ENCODE measurements at places on chromosomes 4 and X.

DNA sequence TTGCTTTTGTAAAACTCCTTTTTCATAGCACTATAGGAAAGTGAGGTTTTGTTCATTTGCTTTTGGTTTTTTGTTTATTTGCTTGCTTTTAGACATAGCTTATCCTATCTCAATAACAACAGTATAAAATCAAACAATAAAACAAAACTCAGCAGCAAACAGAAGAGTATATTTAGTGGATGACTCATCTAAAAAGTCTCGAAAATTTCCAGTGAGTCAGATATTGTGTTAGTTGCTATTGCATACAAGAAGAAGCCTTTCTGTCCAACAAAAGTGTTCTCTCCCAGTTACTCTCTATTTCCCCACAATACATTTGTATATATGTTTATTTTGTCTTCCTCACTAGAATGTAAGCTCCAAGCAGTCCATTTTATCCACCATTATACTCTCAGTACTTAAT lies 36.0 kb upstream of the NPNT start:
- DNase-seq, result no peak
- no peak overlapping the region for H3K27ac ChIP-seq
- no peaks in the 10 kb centered on the region for H3K4me1 ChIP-seq
- H3K36me3 ChIP-seq, result no peaks in the 10 kb centered on the region
- no peak overlapping the region for H3K4me3 ChIP-seq

DNA sequence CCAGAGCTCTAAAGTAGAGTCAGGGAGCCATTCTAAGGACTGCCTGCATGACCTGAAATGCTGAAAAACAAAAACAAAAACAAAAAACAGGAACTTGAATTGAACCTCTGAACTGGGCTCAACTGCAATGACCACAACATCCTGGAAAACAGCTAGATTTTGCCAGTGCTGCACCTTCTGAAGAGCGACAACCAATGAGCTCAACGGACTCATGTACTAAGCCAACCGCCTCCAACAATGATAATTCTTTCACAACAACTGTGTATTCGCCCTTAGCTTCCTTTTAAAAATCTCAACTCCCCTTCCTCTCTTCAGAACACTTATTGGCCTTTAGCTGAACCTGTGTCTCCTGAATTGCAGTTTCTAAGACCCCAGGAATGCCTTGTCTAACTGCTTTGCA lies 69.8 kb downstream of the HAUS3 start:
- peak overlapping the region; percentile 86 for H3K27ac ChIP-seq
- peak; percentile 58 for DNase-seq
- H3K4me1 ChIP-seq, result peaks cover 80% of the 10 kb centered on the region
- H3K4me3 ChIP-seq, result peak overlapping the region; percentile 61

DNA sequence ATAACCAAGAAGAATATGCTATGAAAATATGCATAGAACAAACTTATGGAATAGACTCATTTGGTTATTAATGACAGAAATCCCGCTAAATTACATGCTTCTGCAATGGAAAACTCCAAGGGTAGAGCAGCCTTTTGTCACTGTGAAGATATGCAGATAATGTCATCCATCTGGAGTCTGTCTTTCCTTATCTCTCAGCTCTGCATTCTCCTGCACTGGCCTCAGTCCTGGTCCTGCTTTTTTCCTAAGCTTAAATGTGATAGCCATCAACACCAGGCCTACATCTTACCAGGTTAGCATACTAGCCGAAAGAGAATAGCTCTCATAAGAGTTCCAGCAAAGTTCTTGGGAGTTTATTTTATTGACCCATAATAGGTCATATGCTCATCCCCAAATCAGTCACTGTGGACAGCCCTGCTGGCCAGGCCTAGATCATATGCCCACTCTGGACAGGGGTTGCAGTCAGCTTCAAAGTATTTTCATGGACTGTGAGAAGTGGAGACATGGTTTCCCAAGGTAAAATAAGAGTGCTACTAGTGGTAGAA lies 86.5 kb upstream of the LEF1 start:
- no peak for DNase-seq
- H3K4me1 ChIP-seq, result no peaks in the 10 kb centered on the region
- H3K36me3 ChIP-seq, result peaks cover 3% of the 10 kb centered on the region
- H3K27me3 ChIP-seq, result no peaks in the 10 kb centered on the region

GRCh38 chr4:112916868-112917267 lies 132.6 kb upstream of the ANK2 start:
- H3K4me3 ChIP-seq, result no peak overlapping the region
- H3K36me3 ChIP-seq, result no peaks in the 10 kb centered on the region
- H3K27ac ChIP-seq, result no peak overlapping the region
- H3K27me3 ChIP-seq, result no peaks in the 10 kb centered on the region
- no peak for DNase-seq

GRCh38 chr4:39976141-39976944 lies 1.4 kb downstream of the PDS5A start:
- H3K36me3 ChIP-seq, result peaks cover 28% of the 10 kb centered on the region
- peaks cover 33% of the 10 kb centered on the region for H3K4me1 ChIP-seq
- peak overlapping the region; percentile 84 for H3K27ac ChIP-seq
- DNase-seq, result peak; percentile 58
- peak overlapping the region; percentile 95 for H3K4me3 ChIP-seq

DNA sequence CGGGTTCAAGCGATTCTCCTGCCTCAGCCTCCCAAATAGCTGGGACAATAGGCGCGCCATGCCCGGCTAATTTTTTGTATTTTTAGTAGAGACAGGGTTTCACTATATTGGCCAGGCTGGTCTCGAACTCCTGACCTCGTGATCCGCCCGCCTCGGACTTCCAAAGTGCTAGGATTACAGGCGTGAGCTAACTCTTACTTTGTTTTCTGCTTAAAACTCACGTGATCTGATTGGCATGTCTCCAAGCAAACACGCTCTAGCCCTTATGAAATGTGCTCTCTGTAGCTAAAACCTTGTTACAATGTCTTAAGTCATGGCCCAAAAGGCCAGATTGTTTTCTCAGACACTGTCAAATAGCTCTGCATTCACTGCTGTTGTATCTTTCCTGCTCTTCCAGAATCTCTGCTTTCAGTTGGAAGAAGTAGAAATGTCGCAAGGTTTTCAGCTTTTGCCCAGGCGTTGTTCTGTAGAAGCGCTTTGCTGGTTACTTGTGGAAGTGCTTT lies 39.7 kb upstream of the OGT start:
- H3K4me1 ChIP-seq, result peaks cover 14% of the 10 kb centered on the region
- H3K27ac ChIP-seq, result no peak overlapping the region
- H3K36me3 ChIP-seq, result peaks cover 4% of the 10 kb centered on the region
- H3K27me3 ChIP-seq, result no peaks in the 10 kb centered on the region
- DNase-seq, result no peak

DNA sequence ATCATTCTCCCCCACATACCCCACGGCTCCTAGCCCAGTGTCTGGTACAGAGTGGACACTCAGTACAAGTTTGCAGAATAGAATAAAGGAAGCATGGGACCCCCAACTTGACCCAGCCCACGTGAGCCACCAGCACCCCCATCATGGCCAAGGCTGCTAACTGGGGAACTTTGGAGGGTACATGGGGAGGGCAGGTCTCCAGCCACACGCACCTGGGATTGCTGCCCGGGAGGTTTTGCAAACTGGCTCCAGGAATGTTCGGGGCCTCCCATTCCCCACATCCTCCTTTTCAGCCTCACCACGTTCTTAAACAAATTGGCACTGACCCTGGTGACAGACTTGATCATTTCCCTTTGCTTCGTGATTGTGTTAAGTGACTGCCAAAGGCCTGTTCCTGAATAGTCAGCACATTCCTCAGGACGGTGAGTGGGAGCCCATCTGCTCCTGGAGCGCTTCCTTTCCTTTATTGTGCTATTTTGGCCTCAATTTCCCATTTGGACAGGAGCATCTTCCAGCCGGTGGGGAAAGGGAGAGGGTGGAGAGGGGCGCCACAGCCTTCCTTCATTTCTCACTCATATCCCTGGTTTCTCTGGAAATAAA lies 18.7 kb upstream of the XPNPEP2 start:
- H3K4me3 ChIP-seq, result no peak overlapping the region
- no peaks in the 10 kb centered on the region for H3K36me3 ChIP-seq
- H3K27ac ChIP-seq, result no peak overlapping the region
- peaks cover 25% of the 10 kb centered on the region for H3K4me1 ChIP-seq
- DNase-seq, result no peak
- peaks cover 3% of the 10 kb centered on the region for H3K27me3 ChIP-seq

DNA sequence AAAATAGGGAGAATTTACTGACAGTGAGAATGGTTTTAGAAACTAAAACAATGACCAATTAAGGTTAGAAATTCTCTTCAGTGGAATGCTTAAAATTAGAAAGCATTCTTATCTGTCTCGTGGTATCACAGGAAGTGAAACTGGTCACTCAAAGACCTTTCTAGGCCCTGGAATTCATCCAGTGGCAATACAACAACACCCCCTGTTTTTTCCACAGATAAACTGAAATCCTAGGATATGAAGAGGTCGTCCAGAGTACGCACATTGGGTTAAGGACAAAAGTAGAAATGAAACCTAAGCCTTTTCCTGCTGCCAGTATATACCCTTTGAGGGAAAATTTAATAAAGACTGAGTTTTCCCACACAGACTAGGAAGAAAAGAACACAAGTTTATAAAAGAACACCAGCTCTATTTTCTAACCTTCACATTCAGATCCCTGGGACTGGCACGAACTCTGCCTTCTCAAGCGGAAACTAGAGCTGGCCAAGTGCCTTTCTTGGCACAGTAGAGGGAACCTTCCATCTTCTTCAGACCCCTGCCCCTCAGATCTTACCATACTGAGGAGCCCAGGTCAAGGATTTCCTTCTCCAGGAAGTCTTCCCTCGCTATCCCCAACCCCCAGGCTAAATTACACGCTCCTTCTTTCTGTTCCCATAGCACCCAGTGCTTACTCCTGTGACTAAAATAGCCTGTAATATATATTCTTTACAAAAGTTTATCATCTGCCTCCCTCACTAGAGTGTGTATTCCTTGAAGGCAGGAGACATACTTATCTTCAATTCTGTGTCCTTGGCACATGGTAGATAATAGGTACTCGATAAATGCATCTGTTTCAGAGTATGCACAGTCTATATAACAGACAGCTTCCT lies 16.9 kb downstream of the LHFPL1 start:
- H3K36me3 ChIP-seq, result no peaks in the 10 kb centered on the region
- no peak for DNase-seq
- no peak overlapping the region for H3K4me3 ChIP-seq
- no peaks in the 10 kb centered on the region for H3K4me1 ChIP-seq
- no peaks in the 10 kb centered on the region for H3K27me3 ChIP-seq

- H3K27ac ChIP-seq, result no peak overlapping the region
- no peak overlapping the region for H3K4me3 ChIP-seq
- H3K36me3 ChIP-seq, result no peaks in the 10 kb centered on the region
These were observed 279.2 kb downstream of the NR3C2 start for GRCh38 chr4:148162991-148163390.

GRCh38 chr4:40856840-40857362 lies 107.1 kb downstream of the NSUN7 start:
- peak overlapping the region; percentile 76 for H3K4me3 ChIP-seq
- H3K27ac ChIP-seq, result no peak overlapping the region
- H3K4me1 ChIP-seq, result peaks cover 15% of the 10 kb centered on the region
- peak; percentile 57 for DNase-seq
- H3K36me3 ChIP-seq, result no peaks in the 10 kb centered on the region

- DNase-seq, result no peak
- no peak overlapping the region for H3K4me3 ChIP-seq
- no peaks in the 10 kb centered on the region for H3K4me1 ChIP-seq
- no peak overlapping the region for H3K27ac ChIP-seq
- peaks cover 14% of the 10 kb centered on the region for H3K36me3 ChIP-seq
- H3K27me3 ChIP-seq, result no peaks in the 10 kb centered on the region
These were observed 146.7 kb upstream of the ZXDB start for GRCh38 chrX:57445076-57445475.

DNA sequence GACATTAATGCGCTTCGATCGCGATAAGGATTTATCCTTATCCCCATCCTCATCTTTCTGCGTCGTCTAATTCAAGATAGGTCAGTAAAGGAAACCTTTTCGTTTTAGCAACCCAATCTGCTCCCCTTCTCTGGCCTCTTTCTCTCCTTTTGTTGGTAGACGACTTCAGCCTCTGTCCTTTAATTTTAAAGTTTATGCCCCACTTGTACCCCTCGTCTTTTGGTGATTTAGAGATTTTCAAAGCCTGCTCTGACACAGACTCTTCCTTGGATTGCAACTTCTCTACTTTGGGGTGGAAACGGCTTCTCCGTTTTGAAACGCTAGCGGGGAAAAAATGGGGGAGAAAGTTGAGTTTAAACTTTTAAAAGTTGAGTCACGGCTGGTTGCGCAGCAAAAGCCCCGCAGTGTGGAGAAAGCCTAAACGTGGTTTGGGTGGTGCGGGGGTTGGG lies 528 bp upstream of the FGF2 start:
- H3K36me3 ChIP-seq, result no peaks in the 10 kb centered on the region
- no peak for DNase-seq
- H3K27ac ChIP-seq, result peak overlapping the region; percentile 54
- H3K27me3 ChIP-seq, result peaks cover 40% of the 10 kb centered on the region
- peak overlapping the region; percentile 72 for H3K4me3 ChIP-seq

DNA sequence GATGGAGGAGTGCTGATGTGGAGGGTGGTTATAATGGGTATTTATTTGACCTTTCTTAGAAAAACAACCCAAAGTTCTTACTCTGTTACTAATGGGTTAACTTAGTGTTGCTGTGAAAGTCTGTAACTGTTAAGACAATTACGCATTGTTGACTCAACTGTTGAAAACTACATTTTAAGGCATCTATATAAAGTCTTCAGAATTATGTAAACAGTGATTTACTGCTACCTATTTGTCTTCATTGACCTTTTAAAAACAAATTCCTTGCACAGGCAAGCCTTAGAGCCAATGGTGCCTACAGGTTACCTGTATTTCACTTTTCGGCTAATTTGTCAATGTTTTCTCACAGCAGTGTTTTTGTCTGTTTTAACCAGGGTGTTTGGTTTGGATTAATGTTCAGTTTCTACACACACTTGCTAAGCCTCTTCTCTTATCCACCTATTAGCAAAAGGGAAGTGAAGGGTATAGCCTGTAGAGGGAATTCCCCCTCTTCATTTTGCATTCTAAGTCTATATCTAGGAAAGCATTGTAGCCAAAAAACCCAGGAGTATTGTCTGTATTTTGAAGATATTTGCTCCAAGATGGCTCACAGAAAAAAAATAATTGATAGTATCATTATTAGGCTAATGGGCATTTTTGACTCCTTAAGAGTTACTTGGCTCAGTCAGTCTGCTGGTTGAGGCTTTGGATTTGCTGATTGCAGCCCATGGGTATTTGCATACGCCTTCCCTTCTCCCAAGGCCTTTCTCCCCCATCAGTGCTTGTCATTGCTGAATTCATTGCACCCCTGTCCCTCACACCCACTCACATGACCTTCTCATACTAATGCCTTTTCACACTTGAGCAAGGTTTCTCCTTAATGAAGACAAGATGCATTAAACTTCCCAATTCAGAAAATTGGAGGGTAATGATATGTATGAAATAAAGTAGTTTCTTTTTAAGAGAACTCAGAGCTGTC lies 30.5 kb downstream of the AFF1 start:
- H3K27me3 ChIP-seq, result no peaks in the 10 kb centered on the region
- no peak overlapping the region for H3K4me3 ChIP-seq
- H3K4me1 ChIP-seq, result peaks cover 21% of the 10 kb centered on the region
- H3K36me3 ChIP-seq, result peaks cover 4% of the 10 kb centered on the region
- no peak for DNase-seq
- H3K27ac ChIP-seq, result no peak overlapping the region

GRCh38 chrX:18698737-18699650 lies 8.5 kb upstream of the PPEF1 start:
- no peak for DNase-seq
- no peaks in the 10 kb centered on the region for H3K36me3 ChIP-seq
- no peak overlapping the region for H3K27ac ChIP-seq
- peaks cover 2% of the 10 kb centered on the region for H3K27me3 ChIP-seq
- H3K4me1 ChIP-seq, result no peaks in the 10 kb centered on the region
